ENCODE measurements at places on chromosomes 2 and 18. TPM values are rescaled to one million over a fixed set of nuclear protein-coding genes. Genes with fewer than 3 reads are reported as not detected.
A peak's percentile ranks its signal among the peaks of the same experiment; 100 is the strongest.

DNA sequence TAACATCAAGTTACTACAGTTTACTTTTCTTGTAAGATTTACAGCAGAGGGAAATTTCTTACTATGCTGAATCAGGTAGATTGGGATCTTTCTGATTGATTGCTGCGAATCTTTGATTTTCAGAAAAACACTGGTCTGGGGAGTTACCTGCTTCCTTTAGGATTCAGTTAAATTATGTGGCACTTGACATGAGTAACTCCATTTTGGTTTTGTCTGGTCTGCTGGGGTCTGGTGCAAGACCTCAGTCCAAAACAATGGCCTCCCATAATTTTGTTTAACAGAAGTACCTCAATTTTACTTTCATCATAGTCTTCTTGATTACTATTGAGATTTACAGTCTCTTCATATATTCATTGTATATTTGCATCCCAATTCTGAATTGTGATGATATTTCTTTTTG is 775.5 kb downstream of the TRIB2 start:
- no peak for DNase-seq
- no peaks in the 10 kb centered on the region for H3K36me3 ChIP-seq
- no peaks in the 10 kb centered on the region for H3K27me3 ChIP-seq
- no peak overlapping the region for H3K27ac ChIP-seq
- H3K4me1 ChIP-seq = no peaks in the 10 kb centered on the region
- no peak overlapping the region for H3K4me3 ChIP-seq

SALL3 gene
- not detected for total RNA-seq

DNA sequence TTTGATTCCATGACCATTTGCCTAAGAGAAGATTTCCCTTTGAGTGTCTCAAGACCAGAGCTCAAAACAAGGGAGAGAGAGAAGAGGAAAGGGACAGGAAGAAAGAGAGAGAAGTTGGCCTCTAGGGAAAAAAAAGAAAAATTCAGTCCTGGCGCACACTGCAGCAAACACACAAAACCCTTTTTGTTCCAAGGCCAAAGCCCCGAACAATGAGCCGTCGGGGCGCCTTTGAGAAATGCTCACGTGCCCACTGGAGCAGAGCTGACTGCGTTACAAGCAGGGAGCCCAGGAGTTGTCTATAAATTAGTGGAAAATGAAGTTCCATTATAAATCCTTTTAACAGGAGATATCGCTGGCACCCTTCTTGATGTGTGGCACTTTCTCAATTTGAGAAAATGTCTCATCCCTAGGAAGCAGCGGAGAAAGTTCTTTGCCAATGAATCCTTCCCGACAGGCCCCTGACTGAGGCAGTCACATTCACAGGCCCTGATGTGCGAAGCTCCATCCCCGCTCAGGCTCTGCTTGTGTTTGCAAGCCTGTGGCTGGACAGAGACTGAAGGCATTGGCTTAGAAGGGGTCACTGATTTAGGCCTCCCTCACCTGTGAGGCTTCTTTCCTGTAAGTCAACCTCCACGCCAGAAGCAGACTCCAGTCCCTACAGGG is 32.1 kb upstream of the NCKAP5 start:
- no peaks in the 10 kb centered on the region for H3K27me3 ChIP-seq
- H3K4me3 ChIP-seq = no peak overlapping the region
- H3K36me3 ChIP-seq = no peaks in the 10 kb centered on the region
- no peak for DNase-seq
- H3K27ac ChIP-seq = no peak overlapping the region
- H3K4me1 ChIP-seq = no peaks in the 10 kb centered on the region

- no peak for DNase-seq
- H3K4me3 ChIP-seq = no peak overlapping the region
- H3K36me3 ChIP-seq = no peaks in the 10 kb centered on the region
- no peaks in the 10 kb centered on the region for H3K27me3 ChIP-seq
- H3K4me1 ChIP-seq = no peaks in the 10 kb centered on the region
Observed at GRCh38 chr2:217370391-217370790, 510.5 kb upstream of the TNP1 start.

CCDC93 gene
- total RNA-seq = 25.6 TPM

- no peaks in the 10 kb centered on the region for H3K27me3 ChIP-seq
- H3K36me3 ChIP-seq = no peaks in the 10 kb centered on the region
- no peak overlapping the region for H3K27ac ChIP-seq
- H3K4me1 ChIP-seq = no peaks in the 10 kb centered on the region
- no peak for DNase-seq
- H3K4me3 ChIP-seq = no peak overlapping the region
Observed at GRCh38 chr2:148602885-148603561, 41.5 kb upstream of the EPC2 start.

DNA sequence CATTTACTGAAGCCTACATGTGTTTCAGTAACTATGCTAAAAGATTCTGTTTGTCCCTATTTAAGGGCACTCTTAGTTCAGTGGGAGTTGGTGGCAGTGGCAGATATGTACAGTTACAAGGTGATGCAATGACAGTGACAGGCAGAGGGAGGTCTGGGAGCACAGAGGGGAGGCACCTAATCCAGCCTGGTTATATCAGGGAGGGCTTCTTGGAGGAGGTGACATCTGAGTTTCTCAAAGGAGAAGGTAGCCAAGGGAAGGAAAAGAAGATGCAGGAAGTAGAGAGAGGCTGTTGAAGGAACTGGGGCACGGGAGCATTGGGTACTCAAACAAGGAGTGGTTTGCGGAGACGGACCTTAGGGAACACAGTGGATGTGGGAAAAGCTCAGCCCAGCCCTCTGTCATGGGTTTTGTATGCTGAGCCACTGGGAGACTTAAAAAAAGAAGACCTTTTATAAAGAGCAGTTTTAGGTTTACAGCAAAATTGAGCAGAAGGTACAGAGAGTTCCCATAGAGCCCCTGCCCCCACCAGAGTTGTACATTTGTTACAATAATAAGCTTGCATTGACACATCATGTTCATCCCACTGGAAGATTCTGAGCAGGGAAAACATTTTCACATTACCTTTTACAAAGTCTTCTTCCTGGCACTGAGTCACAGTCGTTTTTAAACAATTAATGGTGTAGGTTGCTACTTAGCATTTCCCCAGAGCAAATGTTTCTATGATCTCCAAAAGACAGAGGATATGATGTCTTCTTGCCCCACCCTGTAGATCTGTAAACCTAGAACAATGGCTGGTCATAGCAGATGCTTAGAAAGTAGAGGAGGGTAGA is 83.0 kb upstream of the TAF1B start:
- H3K27ac ChIP-seq = no peak overlapping the region
- no peak for DNase-seq
- H3K4me1 ChIP-seq = no peaks in the 10 kb centered on the region

CD8B gene
- total RNA-seq = 0.64 TPM

DNA sequence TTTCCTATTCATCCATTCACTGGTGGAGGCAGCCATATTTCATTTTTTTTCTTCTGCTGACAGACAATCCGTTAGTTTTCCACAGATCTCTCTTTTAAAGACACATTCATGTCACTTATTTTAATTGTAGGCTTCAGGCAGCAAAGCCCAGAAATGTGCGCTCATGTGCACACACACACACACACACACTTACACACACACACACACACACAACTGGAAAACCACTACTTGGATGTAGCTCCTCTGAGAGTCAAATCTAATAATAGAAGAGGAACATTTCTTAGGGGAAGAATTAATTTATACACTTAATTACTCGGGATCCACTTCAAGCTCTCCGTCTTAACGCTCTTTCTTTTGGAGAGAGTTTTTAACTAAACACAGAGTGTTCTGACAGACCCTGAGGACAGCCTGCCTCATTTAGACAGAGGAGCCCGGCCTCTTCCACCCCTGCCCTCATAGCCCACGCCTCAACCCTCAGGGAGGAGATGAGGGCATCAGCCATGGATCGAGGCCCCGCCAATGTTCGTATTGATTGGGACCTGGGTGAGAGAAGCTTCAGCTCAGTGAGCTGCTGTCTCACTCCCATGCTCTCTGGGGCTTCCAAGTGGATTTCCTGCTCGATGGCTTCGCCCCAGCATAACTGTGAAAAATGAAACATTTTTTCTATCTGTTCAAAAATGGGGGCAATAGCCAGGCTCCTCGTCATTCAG is 261.4 kb upstream of the SKOR2 start:
- no peaks in the 10 kb centered on the region for H3K4me1 ChIP-seq
- no peak overlapping the region for H3K4me3 ChIP-seq
- H3K36me3 ChIP-seq = no peaks in the 10 kb centered on the region
- no peak overlapping the region for H3K27ac ChIP-seq

LCT gene
- total RNA-seq = not detected

CYP20A1 gene
- 31.1 TPM for total RNA-seq

GRCh38 chr2:180516232-180516631 is 464.2 kb upstream of the UBE2E3 start:
- H3K27ac ChIP-seq = no peak overlapping the region
- H3K4me3 ChIP-seq = no peak overlapping the region
- no peaks in the 10 kb centered on the region for H3K36me3 ChIP-seq
- no peak for DNase-seq
- no peaks in the 10 kb centered on the region for H3K4me1 ChIP-seq

DNA sequence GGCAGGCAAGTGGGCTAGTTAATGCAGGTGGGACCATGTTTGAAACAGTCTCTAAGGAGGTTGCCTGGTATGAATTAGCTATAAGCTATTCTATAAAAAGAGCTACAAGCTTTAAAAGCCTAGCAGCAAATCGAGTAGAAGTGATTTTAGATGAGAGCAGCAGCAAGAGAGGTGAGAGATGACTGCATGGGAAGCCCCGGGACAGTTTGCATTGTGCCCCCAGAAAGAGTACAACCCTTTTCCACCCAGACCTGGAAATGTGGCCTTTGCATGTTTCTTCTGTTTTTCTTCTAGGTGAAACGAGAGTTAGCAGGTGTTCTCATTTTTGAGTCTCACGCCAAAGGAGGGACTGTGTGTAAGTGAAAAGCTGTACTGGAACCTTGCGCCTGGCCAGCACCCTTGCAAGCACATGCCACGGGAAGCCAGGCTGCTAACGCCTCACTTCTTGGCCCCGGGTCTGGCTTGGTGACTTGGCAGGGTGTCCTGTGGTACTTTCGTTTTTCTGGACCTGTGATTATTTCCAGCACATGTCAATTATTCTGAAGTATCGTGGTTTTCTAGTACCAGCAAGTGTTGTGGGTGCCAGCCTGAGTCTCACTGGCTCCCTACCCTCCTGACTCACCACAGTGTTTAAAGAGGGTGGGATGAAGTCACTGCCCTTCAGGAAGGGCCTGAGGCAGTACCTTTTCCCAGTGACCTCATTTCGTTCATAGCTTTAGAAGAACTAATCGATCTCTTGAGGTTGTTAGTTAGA is 90.3 kb upstream of the MAP3K20 start:
- DNase-seq = peak; percentile 60
- no peaks in the 10 kb centered on the region for H3K4me1 ChIP-seq
- no peaks in the 10 kb centered on the region for H3K27me3 ChIP-seq
- peak overlapping the region; percentile 48 for H3K27ac ChIP-seq
- H3K36me3 ChIP-seq = no peaks in the 10 kb centered on the region

GRCh38 chr2:130963849-130964793 is 127.4 kb downstream of the ARHGEF4 start:
- H3K4me3 ChIP-seq = peak overlapping the region; percentile 39
- DNase-seq = no peak
- H3K4me1 ChIP-seq = no peaks in the 10 kb centered on the region
- no peaks in the 10 kb centered on the region for H3K36me3 ChIP-seq

DNA sequence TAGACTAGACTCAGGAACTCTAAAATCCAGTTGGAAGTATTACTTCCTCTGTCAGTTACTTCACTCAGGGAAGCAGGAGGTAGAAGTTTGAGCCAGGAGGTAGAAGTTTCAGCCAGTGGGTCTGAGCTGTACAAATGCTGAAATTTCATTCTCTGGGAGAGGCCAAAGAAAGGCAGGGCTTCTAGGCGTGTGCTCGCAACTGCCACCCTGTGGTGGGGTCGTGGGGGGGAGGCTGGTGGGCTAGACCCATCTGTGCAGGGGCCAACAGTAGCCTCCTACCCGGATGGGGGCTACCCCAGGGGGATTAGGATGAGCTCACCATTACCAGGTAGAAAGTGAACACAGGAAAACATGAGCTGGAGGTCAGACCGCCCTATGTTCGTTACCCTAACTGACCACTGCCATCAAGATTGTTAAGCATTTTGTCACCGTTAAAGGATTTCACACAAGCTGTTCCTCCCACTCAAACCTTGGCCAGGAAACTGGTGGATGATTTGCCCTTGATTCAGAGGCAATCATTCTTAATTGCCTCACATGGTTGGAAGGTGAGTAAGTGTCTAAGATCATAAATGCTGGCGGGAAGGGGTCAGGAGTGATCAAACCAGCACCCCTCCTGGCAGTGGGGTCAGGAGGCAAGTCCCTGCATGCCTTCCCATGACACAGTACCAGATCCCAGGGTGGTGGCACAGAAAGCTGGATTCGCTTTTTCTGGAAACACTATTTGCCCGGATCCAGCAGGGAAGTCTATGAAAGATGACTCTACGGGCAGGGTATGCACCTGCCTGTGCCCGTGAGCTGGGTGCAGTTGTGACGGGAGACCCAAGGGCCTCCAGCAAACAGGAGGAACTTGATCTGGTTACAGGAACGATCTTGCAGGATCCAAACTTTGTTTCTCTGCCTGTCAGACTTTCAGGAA is 5.2 kb upstream of the FHL2 start:
- no peaks in the 10 kb centered on the region for H3K4me1 ChIP-seq
- peak overlapping the region; percentile 81 for H3K27ac ChIP-seq
- DNase-seq = peak; percentile 76
- H3K36me3 ChIP-seq = no peaks in the 10 kb centered on the region
- H3K27me3 ChIP-seq = no peaks in the 10 kb centered on the region

DNA sequence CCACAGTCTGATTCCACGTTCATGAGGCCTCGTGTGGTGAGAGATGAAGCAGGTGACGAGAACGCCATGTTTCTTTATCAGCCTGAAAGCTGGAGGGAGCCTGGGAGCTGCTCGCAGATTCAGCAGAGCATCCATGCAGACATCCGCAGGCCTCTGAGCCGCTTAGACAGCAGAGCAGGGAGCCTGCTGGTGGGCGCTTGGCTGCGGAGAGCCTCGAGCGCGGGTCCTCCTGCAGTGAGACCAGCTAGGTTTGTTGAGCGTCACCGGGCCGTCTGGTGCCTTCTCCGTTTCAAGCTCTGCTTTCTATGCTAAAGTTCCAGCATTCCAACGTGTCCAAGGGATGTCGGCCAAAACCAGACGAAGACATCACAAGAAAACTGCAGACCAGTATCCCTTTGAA is 27.6 kb downstream of the CTDP1 start:
- H3K36me3 ChIP-seq = peaks cover 4% of the 10 kb centered on the region
- H3K27me3 ChIP-seq = no peaks in the 10 kb centered on the region
- H3K27ac ChIP-seq = no peak overlapping the region
- no peaks in the 10 kb centered on the region for H3K4me1 ChIP-seq

C2orf80 gene
- total RNA-seq = not detected
